ENCODE measurements at places on chromosomes 2 and 18.

- DNase-seq = no peak
Observed at GRCh38 chr18:49024804-49025421, 74.1 kb upstream of the SMAD7 start.

DNA sequence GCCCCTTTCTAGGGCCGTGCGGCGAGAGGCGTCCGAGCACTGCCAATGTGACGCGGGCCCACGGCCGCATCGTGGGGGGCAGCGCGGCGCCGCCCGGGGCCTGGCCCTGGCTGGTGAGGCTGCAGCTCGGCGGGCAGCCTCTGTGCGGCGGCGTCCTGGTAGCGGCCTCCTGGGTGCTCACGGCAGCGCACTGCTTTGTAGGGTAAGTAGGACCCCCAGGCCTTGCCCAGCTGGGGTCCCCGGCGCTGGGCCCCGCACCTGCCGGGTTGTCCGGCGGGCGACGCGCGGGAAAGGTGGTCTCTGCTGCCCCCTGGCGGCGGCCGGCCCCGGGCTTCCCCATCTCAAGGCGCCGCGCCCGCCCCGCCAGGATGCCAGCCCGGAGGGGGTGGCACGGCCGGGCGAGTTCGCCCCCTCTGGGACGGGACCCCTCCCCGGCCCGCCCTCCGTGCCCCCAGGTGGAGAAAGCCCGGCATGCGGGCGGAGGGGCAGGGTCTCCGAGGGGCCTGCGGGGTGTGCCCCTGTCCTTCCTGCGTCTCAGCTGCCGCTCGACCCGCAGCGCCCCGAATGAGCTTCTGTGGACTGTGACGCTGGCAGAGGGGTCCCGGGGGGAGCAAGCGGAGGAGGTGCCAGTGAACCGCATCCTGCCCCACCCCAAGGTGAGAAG, 1.9 kb downstream of the PRSS56 start:
- DNase-seq = peak; percentile 48

DNA sequence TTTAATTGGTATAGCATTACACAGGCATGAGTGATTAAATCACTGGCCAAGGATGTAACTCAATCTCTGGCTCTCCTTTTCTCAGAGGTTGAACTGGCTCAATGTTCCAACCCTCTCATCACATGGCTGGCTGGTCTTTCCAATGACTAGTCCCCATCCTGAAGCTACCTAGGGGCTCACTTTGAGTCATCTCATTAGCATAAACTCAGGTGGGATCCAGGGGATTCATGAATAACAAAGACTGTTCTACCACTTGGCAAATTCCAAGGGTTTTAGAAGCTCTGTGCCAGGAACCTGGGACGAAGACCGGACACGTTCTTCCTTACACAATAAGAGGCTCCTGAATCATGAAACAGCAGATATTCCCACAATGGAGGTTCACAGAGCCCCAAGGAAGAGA, 145.0 kb upstream of the SPATS2L start:
- DNase-seq = no peak

GRCh38 chr2:102256276-102256675, 55.1 kb upstream of the IL1RL1 start:
- peak; percentile 65 for DNase-seq

DNA sequence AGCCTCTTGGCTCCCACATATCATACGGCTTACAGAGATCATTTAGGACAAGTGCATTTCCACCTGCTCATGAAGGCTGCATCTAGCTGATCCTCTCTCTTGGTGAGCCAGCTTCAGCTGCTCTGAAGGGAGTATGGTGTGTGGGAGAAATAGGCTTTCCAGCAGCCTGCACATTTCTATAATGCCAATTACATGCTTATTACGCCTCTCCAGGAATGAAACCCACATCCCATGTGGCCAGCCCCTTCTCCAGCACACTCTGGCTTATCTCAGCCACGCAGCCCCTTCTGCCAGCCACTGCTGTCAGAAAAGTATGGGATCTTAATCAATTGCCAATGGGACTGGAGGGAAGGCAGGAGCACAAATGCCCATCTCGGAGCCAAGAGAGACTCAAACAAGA, 117.5 kb downstream of the GALNT14 start:
- DNase-seq = no peak

DNA sequence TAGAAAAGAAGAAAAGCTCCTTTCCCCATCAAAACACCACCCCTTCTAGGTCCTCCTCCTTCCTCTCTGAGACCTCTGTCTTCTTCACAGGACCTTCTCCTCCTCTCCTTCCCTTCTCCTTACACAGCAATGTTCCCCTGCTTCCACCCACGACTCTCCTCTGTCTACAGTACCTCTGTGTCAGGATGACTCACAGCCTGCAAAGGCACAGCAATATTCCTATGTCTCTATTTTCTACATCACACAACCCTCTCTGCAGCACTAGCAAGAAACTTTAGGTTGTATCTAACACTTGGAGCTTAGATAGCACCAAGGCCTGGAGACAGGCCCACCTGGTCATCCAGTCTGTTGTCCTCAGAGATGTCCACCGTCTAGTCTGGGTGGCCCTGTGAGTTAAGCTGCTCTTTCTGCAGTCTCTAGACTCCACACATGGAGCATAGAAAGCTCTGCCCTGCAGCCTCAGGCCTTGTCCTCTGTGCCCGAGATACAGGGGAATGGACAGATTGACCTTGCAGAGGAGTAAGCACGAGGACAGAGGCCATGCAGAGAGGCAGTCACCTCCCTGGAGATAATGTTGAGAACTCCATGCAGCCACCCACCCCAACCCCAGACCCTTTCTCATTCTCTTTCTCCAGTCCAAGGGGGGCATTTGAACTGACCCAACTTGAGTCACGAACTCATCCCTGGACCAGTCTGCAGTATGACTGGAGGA, 212.0 kb downstream of the TNS1 start:
- peak; percentile 6 for DNase-seq

DNA sequence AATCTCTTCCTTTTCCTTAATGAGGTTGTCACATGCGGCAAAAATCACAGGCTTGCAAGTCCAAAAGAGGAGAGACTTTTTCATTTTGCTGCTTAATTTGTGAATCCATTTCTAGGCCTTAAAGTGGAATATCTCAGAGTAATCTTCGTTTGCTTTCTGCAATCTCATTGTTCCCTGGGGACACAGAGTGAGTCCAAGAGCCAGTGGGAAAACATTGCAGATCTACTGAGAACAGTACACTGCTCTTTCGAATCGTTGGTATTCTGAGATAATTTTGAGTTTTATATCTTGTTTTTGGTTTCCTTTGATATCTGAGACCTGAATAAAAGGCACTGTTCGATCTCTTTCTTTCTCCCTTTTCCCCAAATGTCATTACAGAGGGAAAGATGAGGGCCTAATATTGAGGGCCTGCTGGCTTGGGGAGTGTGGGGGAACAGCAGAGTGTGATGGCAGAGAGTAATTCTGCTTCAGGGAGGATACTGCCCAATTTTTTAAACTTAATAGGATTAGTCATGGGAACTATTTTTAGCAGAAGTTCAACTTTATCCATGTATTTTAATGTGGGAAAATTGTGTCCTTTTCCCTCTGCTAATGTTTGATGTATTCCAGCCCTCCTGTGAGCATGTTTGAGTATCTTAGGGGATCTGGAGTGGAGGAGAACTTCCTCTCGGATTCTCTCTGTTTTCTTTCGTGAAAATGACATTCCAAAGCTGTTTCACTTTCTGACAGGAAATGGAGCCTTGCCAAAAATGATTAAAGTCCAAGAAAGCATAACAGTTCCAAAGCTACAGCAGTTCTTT, 418.2 kb upstream of the ZEB2 start:
- no peak for DNase-seq

DNA sequence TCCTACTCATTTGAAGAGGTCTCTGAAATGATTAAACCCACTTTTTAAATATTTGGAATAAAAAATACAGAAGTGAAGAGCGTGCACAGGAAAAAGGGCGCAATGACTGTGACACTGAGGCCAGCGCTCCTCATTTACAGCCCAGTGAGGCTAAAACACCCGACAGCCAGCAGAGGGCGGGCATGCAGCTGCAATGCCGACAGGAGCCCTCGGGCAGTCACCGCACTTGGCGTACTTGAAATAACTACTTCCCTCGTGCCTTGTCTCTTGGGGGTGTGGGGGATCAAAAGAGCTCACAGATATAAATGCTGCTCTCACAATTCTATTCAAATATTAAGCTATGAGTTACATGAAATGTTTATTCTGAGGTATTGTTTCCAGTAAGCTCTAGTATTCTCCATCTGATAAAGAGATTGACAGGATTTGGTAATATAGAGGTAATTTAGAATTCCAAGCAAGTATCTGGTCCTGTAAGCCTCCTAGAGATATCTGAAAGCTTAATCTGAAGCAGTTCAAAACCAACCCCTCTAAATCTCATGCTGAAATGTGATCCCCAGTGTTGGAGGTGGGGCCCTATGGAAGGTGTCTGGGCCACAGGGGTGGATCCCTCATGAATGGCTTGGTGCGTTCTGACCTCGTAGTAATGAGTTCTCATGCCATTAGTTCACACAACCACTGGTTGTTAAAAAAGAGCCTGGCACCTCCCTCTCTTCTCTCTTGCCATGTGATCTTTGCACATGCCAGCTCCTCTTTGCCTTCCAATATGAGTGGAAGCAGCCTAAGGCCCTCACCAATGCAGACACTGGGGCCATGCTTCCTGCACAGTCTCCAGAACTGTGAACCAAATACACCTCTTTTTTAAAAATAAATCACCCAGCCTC, 93.6 kb downstream of the ZAP70 start:
- DNase-seq = peak; percentile 93

DNA sequence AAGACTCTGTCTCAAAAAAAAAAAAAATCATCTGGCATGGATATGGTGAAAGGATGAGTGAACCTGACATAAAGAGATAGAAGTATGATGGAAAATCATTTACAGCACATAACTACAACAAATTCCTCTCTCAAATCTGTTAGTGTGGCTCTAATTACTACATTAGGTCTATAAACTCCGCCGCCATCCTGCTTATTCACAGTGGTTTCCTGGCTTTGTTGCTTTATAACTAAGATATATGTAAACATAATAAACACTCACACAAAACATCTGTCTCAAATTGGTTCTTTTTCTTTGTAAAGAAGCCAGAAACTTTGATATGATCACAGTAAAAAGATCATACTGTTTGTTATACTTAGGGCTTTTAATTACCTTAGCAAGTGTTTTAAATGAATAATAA, 412.6 kb upstream of the FAM98A start:
- no peak for DNase-seq

DNA sequence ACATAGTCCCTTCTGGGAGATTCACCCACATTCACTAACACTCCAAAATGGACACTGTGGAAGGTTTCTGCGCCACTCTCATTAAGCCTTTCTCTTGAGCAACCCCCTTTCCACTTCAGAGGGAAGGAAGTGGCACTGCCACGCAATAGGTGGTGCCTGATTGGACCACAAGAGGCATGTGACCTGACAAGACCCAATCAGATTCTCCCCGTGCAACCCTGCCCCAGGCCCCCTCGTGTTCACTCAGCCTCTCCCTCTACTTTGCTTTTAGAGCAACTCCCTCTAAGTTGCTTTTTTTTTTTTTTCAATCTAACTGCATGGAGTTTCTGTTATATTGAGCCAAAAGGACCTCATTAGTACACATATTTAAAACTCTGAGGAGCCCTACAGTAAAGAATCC, 158.0 kb downstream of the EN1 start:
- DNase-seq = no peak

- DNase-seq = no peak
Observed at GRCh38 chr2:185502351-185502750, 236.3 kb upstream of the FSIP2 start.

GRCh38 chr18:47968721-47969120, 38.3 kb upstream of the SMAD2 start:
- DNase-seq = no peak

DNA sequence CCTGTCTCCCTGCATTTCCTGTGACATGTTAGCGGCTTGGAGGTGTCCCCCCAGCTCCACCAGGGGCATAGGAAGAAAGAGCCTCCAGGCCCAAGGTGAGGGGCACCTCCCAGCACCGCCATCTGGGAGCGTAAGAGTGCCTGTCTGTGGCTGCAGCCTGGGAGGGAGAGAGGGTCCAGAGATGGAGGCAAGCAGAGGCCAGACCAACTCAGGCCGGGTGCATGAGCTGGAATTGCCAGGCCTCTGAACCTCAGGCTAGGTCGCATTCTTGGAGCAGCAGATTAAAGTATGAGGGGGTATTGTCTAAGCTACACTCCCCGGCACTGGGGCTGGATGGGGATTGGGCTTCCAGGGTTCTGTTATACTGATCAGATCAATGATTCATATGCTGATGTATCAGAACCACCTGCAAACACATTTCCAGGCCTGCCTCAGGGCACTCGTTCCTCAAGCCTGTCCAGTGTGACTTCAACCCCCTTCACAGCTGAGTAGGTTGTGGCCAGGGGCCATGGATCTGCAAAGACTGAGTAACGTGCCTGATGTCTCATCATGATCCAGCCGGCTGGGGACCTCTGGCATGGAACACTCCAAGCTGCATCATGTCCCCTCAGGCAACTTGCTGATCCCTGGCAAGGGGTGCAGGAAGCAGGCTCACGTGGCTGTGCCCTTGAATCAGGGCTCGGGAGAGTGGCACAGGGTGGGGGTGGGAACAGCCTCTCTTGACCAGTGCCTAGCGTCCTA, 73.2 kb downstream of the HS1BP3 start:
- no peak for DNase-seq

GRCh38 chr2:234163510-234164045, 113.1 kb downstream of the SPP2 start:
- no peak for DNase-seq

DNA sequence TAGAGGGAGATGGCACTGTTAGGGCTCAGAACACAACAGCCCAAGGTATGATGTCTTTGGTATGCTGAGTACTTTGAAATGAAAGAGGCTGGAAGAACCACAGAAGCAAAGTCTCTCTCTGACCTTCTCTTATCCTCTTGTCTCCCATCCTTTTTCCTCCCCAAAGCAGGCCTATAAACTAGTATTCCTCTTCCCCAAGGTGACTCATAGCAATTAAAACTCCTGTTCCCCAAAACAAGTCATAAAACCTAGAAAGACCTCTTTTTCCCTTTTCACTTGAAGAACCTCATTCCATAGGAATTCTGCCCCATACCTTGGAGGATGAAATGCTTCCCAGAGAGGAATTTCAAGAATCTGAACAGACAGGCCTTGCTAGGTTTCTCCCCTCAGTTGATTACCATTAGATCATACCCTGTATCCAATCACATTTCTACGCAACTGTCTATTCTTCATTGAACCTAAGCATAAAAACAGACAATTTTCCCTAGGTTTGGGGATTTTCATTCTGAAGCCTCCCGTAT, 25.7 kb downstream of the MDH1 start:
- no peak for DNase-seq

DNA sequence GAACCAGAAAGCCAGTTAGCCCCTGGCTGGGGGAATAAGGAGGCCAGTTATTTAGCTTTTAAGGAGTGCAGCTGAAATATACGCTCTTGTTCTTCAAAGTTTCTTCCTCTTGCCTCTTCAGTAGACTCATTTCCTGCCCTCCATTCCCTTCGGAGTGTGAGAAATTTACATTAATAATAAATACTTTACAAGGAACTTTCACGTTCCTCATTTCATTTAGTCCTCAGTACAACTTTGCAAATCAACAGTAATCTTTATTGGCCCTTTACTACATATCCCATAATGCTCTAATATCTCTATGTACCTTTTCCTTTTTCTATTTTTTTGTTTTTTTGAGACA, 15.6 kb downstream of the PLCD4 start:
- no peak for DNase-seq

- DNase-seq = no peak
Observed at GRCh38 chr2:39099310-39099869, 21.5 kb downstream of the SOS1 start.
